ENCODE measurements at places on chromosomes 12 and 14.

GRCh38 chr12:12503384-12504078 lies 59.1 kb downstream of the DUSP16 start:
- DNase-seq, result no peak

DNA sequence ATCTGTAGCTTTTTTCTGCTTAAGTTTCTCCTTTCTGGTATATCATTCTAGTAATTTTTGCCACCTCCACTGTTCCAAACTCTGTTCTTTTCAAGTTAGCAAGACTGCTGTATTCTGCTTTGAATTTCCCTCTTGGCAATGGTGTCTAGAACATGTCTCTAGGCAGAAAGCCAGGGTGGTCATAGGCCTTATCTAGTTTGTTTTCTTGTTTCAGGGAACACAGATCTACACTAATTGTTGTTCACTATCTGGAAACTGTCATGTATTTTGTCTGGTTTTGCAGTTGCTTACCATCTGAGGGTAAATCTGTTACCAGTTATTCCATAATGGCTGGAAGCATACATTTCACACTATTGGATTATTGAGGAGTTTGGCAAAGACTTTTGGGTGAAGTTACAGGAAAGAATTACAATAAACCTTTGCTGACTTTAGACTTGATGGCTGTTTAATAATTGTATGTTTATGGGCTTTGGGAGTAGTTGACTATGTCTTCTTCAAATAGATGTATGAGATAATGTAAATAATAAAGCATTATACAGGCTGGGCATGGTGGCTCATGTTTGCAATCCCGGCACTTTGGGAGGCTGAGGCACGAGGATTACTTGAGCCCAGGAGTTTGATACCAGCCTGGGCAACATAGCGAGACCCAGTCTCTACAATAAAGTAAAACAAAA lies 41.4 kb downstream of the FUT8 start:
- DNase-seq, result no peak

- DNase-seq, result no peak
These were observed 26.1 kb upstream of the CIPC start for GRCh38 chr14:77071938-77072388.

DNA sequence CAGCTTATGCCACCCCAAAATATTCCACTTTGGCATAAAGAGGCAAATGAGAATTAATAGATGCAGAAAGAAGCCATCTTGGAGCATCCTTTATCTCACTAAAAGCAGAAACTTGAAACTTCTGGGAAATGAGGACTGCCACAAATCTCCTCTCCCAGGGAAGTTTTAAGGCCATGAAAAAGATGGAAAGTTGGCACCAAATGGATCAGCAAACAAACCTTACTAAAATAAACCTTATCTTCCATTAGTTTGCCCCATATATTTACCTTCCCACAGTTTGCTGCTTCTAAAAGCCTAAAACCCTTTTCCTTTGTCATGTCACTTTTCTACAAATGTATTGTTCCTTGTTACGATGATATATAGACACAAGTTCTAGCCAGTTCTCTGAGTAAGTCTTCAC lies 340.0 kb upstream of the USP15 start:
- DNase-seq, result no peak

GRCh38 chr14:71324767-71325272 lies 417.6 kb downstream of the PCNX1 start:
- no peak for DNase-seq

DNA sequence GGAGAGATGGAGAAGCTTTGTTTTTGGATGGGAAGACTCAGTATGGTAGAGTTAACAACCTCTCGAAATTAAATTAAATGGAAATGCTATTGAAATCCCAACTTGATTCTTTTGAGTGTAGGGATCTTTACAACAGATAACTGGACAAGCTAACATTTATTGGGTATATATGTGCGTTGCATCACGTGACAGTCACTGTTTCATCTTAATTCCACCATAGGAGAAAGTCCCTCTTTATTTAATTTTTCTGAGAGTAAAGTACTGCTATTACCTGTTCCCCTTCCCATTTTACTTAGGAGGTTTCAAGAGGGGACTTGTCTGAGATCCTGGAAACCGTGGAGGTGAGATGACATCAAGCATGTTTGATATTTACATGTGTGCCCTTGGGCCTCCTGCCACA lies 11.1 kb upstream of the DAO start:
- no peak for DNase-seq

DNA sequence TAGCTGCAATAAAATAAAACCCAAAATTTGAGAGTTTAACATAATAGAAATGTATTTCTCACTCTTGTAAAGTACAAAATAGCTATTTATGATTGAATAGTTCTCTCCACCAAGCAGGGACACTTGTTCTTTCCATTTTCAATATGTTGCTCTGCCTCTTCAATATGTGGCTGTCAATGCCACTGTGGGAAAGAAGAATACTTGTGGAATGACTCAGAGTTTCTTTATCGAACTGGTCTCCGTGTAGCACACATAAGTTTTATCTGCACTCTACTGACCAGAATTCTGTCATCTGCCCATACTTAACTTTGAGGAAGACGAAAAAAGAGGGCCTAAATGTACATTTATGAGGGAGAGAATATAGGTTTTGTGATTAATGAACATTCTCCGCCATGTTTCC lies 256.9 kb downstream of the ATXN7L3B start:
- DNase-seq, result no peak

DNA sequence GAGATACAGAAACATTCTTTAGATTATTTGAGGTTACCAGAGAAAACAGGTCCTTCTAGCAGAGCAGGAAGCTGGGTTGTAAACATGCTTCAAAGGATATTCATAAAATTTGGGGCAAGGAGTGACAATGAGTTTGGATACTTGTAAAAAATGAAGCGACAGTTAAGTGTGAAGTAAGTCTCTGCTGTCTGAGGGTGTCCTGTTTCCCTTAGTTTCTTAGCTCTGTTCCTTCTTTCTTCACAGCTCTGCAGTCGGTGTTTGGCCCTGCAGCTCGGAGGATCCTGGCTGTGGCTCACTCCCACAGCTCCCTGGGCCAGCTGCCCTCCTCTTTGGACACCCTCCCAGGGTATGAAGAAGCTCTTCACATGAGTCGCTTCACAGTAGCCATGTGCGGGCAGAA lies 10.8 kb downstream of the TMEM52B start:
- no peak for DNase-seq

- no peak for DNase-seq
These were observed 1074.2 kb upstream of the NOVA1 start for GRCh38 chr14:27672047-27672446.

- DNase-seq, result no peak
These were observed 113.2 kb upstream of the FLRT2 start for GRCh38 chr14:85416771-85417170.

GRCh38 chr12:114931025-114931424 lies 247.1 kb upstream of the TBX3 start:
- DNase-seq, result no peak

DNA sequence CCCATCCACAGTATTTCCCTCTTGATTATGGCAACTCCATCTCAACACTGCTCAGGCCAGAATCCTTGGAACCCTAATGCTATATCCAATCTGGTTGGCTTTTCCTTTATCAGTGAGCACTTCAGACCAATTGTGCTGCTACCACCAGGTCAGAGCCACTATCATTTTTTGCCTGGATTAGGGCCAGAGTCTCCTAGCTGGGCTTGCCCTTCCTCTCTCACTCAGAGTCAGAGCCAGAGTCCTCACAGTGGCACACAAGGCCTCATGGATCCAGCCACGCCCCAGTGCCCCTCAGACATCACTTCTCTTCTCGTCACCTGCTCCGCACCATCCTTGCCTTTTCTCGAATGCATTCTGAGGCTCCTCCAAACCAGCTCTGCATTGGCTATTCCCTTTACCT lies 211.1 kb downstream of the ANO6 start:
- no peak for DNase-seq
